ENCODE measurements at places on chromosomes 2 and 18. TPM values are rescaled to one million over a fixed set of nuclear protein-coding genes. Genes with fewer than 3 reads are reported as not detected.

DNA sequence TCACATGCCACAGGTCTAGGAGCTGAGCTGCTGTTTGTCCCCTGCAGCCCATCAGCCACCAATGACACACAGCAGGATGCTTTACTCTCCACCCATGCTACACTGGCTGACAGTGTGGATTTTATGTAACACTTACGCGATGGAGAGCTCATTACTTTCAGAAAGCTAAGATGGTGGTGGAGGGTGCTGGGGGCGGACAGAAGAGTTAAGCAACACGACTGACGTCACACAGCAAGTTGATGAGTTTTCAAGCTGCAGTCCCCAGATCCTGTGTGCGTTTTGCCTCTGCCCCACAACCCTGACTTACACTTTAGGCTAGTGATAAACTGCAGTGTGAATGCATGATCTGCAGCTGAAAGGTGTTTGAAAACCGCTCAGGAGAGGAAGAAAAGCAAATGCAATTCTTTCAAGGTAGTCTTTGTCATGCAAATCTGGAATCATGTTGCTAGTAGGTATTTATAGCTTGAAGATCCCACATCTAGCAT lies 42.4 kb downstream of the MRPS5 start:
- DNase-seq: no peak

DNA sequence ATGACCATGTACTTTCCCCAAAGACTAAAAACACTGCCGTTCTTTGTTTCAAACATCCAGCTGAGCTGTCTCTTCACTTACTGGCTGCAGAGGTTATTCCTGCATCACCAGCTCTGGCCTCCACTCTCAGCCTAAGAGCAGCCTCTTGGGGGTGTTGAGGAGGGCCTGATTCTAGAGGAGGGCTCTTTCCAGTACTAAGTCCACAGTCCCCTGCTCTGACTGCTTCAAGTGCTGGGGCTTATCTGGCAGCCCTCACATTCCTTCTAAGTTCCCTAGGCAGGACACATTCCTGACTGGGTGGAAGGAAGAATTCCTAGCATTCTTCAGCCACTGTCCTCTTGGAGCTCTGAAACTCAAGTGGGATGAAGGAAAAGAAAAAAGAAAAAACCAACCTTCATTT lies 32.9 kb upstream of the EHBP1 start:
- no peak for DNase-seq

The THSD7B gene
- polyA plus RNA-seq: 5.1 TPM

DNA sequence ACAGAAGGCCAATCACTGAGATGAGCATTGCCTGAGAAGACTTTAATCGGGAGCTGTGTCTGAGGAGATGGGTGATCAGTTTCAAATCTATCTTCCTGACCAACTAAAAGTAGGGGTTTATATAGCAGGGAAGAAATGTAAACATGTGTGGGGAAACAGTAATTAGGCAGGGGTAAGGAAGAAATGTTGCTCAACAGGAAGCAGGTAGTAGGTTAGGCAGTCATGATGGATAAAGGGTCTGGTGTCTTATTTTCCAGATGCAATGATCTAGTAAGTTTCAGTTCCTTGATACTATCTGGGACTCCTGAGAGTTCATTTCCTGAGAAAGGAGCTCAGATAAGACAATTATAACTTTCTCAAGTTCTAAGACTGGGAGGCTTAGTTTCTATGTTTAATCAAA lies 33.8 kb upstream of the DNAJC10 start:
- no peak for DNase-seq

Data from right renal cortex interstitium (tissue), 3 donors.